NCI-H748 treated with DMSO at 0.1 percent for 48 hours (cell line): ENCODE measurements at places on chromosomes 5 and 9.

DNA sequence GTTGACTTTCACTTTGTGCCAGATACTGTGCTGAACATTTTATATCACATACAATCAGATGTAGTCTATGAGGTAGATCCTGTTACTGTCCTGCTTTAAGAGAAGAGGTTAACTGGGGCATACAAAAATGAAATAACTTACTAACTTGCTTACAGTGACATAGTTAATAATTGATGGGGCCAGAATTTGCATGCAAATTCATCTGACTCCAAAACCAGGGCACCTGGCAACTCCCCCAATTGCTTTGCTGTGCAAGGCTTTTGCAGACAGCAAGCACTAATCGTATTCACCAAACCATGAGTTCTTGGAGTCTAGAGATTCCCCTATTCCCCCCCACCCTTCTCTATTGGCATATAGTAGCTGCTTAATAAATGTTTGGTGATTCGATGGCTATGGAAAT, 155.9 kb downstream of the TTLL11 start:
- DNase-seq, result no peak

- DNase-seq, result no peak
These were observed 125.3 kb downstream of the ATP10B start for GRCh38 chr5:160726721-160727120.

DNA sequence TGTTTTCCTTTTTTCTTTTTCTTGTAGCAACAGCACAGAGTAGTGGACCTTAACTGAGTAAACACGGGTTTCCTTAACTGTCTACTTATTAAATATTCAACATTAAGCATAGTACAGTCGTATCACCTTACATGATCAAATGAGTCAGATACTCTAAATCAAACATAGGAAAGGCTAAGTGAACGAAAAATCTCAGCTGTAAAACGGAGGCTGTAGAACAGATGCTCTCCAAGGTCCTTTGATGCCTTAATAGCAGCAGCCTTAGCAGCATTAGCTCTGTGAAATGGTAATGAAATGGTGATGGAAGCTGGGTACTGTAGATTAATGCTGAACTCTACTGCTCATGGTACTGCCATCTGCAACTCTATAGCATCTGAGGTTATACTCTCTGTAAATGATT, 1433.3 kb upstream of the C9orf72 start:
- DNase-seq, result no peak

DNA sequence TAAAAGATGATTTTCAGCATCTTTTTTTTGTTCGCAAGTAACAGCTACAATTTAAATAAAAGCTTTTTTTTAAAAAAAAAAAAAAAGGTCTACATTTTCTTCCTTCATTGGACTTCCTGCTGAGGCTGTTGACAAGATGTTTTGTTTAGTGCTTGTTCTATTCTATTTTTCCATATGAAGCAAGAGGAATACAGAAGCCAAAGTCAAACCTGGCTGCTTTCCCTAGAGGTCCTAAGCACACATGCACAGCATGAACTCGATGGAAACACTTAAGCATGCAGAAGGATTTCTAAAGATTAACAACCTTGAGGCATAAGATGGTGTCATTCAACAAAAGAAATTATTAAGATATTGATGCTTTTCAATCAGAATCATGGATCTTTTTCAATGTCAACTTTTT, 105.1 kb downstream of the ADCY2 start:
- DNase-seq, result no peak

- no peak for DNase-seq
These were observed 35.3 kb upstream of the IQGAP2 start for GRCh38 chr5:76367623-76368371.

GRCh38 chr9:36364577-36364976, 35.5 kb downstream of the RNF38 start:
- no peak for DNase-seq

DNA sequence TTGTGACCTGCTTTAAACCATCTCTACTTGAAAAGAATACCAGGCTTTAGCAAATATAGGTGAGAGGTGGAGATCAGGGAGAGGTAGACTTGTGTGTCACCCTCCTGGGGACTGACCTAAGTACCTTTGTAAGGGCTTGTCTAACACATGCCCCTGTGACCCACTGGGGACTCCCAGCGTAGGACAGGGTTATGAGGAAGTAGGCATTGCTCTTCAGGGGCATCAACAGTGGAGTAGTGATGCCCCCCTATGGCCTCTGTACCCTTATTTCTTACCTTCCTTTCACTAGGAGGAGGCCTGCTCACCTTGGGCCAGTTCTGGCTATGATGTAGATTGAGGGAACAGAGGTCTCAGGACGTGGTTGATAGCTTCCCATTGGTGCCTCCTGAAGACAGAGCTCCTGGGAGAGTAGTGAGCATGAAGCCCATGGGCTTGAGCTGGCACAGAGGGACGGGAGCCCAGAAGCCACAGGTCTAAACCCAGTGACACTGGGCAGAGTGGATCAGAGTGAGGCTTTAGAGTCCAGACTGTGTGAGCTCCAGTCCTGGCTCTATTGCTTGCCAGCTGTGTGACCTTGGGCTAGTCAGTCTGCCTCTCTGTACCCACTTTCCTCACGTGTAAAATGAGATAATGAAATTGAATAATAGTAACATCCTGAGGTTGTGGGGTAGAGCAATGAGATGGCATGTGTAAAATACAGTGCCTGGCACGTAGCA, 191.7 kb downstream of the AOPEP start:
- DNase-seq, result no peak

GRCh38 chr5:62167561-62168057, 138.4 kb upstream of the KIF2A start:
- peak; percentile 78 for DNase-seq

DNA sequence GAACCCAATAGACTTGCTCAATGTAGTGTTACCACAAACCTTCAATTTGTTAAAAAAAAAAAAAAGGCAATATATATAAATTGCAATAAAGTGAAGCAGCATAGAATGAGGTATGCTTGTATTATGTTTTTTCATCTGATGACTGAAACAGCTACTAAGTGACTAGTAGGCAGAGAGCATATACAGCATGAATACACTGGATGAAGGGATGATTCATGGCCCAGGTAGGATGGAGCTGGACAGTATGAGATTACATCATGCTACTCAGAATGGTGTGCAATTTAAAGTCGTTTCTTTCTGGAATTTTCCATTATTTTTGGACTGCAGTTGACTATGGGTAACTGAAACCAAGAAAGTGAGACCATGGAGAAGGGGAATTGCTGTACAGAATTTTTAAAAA, 161.2 kb downstream of the GNA14 start:
- no peak for DNase-seq

GRCh38 chr5:149423794-149424268, 44.7 kb upstream of the IL17B start:
- DNase-seq, result no peak

DNA sequence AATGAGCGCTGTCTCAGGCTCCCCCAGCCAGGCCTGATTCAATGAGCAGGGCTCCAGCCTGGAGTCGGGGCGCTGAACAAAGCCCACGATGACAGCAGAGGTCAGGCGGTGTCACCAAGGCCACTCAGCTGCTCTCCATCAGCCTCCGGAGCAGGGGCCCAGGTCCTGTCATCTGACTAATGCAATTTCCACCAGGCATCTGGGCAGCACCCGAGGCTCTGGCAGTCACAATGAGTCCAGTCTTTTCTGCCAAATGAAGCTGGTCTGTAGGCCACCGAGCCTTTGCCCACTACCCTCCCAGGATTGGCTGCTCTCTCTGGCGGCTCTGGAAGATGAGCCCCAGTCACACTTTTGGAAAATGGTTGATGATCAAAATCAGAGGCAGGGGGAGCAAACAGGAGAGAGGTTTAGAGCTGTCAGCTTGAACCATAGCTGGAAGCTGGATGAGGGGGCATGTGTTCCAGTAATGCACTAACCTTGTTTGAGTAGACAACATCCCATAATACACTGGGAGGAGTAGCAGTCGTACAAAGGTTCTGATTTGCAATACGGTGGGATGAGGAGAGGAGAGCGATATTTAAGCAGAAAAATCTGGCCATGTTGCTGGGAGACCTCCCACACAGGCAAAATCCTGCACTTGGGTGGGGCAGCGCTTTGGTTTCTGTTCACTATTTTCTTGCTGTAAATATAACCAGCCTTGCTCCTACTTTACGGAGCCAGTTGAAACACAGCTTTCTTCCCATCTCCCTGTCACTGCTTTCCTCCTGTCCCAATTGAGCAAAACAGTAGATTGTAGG, 306.4 kb upstream of the PANK3 start:
- no peak for DNase-seq

DNA sequence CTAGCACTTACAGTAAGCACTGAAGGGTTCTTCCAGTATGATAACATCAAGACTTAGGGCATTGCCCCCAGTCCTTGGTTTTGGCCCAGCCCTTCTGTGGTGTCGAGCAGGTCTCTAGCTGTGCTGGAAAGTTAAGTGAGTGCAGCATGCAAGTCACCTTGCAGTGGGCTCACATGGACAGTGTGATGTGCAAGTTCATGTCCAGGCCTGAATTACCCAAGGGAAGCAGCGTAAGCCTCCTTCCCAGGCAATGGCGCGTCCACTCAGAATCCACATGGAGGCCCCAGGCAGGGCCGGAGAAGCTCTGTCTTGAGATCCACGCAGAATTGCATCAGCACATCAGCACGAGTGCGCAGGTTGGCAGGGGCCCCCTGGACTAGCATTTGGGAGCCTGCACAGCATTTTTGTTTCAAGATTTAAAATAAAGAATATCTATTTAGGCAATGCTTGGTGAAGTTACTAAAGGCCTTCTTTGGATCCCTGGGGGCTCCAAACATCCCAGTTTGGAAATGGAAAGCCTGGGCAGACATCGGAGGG, 108.4 kb upstream of the ALDH1B1 start:
- no peak for DNase-seq

DNA sequence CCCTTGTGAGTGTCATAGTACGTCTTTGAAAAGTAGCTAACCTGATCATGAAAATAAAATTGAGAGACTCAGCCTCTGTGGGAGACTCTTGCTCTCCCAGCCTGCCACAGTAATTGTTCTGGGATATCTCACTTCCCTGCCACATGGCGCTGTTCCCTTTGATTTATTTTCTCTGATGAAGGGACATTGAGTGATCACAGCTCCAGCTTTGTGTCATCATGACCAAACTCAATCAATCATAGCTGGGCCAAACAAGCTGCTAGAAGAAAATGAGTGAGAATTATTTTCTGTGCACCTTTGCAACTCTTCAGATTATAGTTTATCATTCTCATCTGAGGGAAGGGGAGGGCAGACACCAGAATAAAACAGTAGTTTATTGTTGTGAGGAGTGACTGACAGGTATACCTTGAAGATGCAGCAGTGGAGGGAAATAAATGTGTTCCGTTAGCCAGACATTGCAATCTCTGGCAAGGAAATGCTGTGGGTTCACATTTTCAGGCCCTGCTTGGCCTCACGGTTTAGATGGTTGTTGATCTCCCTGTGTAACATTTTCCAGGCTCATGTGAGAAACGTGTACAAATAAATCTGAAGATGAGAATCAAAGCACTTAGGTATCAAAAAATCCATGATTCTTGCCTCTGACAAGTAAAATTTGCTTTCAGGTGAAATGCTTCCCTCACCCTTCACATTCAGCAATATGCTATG, 174.7 kb upstream of the FBXL17 start:
- DNase-seq, result no peak

GRCh38 chr5:149044453-149045088, 18.3 kb downstream of the SH3TC2 start:
- DNase-seq, result no peak

- DNase-seq, result peak; percentile 88
These were observed 58.5 kb upstream of the S1PR3 start for GRCh38 chr9:88932766-88933165.

DNA sequence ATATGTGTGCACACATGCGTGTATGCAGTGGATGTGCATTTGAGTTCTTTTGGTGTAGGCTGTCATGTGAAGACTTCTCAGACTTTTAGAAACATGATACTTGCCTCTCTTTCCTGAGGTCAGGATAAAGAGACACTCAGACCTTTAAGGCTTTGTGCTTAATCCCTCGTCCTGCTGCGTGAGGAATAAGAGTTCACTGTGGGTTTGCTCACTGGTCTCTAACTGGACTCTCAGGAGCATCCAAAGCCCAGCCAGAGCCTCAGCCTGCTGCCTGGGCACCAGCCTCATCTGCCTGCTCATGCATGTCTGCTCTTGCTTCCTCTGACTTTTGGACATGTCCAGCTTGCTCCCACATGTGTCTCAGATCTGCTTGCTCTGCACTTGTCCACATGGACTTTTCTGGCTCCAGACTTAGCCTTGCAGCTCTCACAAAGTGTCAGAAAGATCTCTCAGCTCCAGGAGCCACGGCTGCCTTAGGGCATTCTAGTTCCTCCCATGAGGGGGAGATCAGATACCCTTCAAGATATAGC, 65.1 kb upstream of the ZNF366 start:
- DNase-seq, result no peak

DNA sequence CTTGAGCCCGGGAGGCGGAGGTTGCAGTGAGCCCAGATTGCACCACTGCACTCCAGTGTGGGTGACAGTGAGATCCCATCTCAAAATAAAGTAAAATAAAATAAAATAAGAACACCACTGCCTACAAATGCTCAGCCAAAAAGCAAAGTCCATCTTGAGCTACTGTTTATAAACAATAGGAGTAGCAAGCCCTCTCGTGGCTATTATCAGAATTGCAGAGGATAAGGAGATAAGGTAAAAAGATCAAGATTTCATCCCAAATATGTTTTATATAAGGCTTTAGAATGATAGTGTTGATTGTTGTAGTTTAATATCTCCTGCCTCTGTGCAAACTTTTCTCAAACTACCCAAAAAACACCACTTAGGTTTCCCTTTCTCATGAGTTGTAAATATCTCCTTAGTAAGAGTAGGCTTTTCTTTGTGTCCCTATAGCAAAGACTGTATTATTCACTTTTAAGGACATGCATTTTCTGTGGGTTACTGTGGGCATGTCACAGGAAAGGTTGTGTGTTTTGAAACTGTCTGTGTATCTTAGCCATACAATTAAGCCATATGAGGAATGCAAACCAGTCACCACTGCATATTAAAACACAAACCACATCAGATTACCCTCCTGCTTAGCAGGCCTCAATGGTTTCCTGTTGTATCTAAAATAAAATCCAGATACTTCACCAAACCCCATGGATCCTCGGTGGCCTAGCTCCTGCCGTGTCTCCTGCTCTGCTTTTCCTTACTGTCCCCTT, 31.8 kb upstream of the CKS2 start:
- peak; percentile 44 for DNase-seq

DNA sequence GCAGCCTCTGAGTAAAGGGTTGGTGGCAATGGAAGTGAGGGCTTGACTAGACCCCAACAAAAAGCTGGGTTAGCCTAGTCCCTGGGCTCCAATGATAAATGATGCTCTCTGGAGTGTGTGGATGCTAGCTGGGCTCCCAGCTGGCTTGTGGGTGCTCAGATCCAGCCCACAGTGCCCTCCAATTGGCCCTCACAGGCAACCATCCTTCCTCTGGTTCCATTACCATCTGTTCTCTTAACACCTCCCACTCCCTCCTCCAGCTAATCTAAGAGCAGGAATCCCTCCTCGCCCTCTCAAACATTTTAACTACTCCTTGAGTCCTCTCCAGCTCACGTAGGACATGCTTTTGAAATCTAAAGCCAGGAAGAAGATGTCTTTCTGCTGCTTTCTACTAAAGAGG, 25.2 kb upstream of the FRMD3 start:
- DNase-seq, result no peak

- DNase-seq, result no peak
These were observed 46.9 kb upstream of the UBAC1 start for GRCh38 chr9:136007934-136008692.

- no peak for DNase-seq
These were observed 9.2 kb upstream of the AGPAT2 start for GRCh38 chr9:136696502-136696901.

GRCh38 chr5:179852993-179853547, 5.5 kb downstream of the MRNIP start:
- DNase-seq, result no peak
